Stimulated activated CD4-positive, alpha-beta T cell treated with anti-CD3 and anti-CD28 coated beads, Interleukin-12 subunit alpha, Interleukin-12 subunit beta, amount 100 ng/mL, for 48 hours (primary cell): ENCODE measurements at places on chromosomes 1 and 21.
A peak's percentile ranks its signal among the peaks of the same experiment; 100 is the strongest.

DNA sequence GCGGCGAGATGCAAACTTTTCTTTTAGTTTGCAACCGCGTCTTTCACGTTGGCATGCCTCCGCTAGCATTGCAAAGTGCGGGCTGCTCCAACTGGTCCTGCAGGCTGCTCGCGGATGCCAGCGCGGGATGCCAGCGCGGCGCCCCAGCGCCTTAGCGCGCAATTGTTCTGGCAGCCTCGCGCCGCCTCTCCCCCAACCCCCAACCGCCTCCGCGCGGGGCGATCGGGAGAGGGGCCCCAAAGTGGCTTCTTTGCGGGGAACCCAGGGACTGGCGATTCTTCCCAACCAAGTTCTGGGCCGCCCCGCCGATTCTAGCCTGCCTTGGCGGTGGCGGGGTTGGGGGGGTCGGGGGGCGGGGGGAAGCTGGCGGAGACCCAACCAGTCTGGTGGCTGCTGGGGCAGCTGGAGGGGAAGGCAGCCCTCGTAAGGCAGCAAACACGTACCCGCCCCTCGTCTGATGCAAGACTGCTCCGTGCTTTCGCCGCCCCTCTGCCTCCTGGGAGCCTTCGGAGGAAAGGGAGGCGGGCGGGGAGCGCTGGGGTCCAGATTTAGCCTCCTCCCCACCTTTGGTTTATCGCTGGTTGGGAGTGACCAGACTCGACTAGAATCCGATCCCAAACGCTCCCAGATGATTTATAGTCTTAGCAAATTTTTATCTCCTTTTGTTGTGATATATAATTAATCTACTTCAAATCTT is 756 bp downstream of the PHGDH start:
- peak; percentile 30 for DNase-seq

- no peak for DNase-seq
These were observed 44.6 kb downstream of the HMGB4 start for GRCh38 chr1:33908324-33908956.

DNA sequence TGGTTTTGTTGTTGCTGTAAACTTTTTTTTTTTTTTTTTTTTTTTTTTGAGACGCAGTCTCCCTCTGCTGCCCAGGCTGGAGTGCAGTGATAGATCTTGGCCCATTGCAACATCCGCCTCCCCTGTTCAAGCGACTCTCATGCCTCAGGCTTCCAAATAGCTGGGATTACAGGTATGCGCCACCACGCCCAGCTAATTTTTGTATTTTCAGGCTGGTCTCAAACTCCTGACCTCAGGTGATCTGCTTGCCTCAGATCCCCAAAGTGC is 78.9 kb upstream of the SLC45A1 start:
- no peak for DNase-seq

- DNase-seq, result no peak
These were observed 6.5 kb upstream of the IGSF3 start for GRCh38 chr1:116674011-116674531.

- DNase-seq, result no peak
These were observed 37.9 kb upstream of the TENT5C start for GRCh38 chr1:117567976-117568375.

DNA sequence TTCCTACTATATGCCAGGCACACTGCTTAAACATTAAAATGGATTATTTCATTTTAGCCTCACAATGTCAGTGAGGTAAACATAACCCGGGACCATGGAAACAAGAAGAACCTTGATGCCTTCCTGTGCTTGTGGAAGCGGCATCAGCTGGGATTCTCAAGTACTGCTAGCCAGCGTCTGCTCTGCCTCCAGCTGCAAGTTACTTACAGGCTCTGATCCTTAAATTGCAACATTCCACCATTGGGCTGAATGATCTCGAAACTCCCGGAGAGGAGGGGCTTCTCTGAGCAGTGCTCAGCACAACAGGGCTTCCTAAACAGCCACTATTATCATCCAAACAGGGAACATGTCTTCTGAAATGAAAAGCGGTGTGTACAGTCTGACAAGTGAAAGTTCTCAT is 6.7 kb upstream of the MAN1C1 start:
- no peak for DNase-seq

- DNase-seq, result no peak
These were observed 17.1 kb downstream of the SRSF4 start for GRCh38 chr1:29164588-29164987.

GRCh38 chr1:178389441-178389840 is 107.3 kb downstream of the CLEC20A start:
- no peak for DNase-seq

DNA sequence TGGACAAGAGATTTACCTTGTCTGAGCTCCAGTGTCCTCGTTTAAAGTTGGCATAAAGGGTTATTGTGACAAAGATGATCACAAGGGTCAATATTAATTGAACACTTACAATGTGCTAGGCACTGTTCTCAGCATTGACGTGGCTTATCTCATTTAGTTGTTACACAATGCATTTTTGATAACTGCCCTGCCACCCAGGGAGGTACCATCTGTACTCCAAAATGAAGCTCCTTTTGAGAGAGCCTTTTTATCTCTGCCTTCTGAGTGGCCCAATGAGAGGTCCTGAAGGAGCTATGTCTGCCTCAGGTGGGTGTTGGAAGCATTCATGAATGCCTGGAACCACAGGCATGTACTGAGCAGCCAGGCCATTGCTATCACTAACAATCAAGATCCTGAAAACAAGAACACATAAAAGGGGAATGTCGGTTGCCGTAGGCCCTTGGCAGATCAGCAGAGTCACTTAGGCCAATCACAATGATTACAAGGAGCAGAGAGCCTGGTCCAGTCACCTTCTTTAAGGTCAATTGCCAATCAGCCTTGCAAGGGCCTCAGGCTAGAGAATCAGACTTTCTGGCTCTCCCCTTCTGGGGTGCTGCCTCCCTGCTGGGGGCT is 78.5 kb downstream of the NMNAT2 start:
- DNase-seq, result no peak

GRCh38 chr21:39387461-39388037 is 38.7 kb upstream of the HMGN1 start:
- DNase-seq, result peak; percentile 82

- DNase-seq, result no peak
These were observed 3.0 kb upstream of the RIT1 start for GRCh38 chr1:155913969-155914757.

DNA sequence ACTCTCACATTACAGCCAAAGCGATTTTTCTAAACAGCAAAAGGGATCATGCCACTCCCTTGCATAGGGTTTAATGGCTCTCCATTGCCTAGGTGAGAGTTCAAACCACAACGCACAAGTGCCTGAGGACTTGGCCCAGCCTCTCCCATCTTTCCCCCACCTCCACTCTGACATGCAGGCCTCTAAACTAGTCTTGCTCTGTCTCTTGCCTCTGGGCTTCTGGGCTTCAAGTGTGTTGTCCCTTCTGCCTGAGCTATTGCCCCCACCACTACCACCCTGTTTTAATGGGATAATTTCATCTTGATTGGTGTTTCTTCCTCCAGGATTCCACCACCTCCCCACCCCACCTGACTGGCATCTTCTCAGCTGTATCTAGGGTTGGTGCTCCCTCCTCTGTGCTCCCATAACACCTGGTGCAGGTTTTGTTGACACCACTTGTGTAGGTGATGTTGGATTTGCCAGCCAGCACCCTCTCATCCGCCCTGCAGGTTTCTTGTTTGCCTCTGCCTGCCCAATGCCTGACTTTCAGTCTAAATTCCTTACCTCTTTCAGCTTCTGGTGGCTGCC is 2.7 kb upstream of the ZBTB21 start:
- no peak for DNase-seq
